Breast epithelium (tissue), 4 donors: ENCODE measurements at places on chromosomes 7 and 10.

- no peaks in the 10 kb centered on the region for H3K4me1 ChIP-seq
- DNase-seq = no peak
- H3K27ac ChIP-seq = no peak overlapping the region
- no peaks in the 10 kb centered on the region for H3K27me3 ChIP-seq
Measured at GRCh38 chr10:116809483-116810119, 39.7 kb upstream of the ENO4 start.

GRCh38 chr10:56632537-56632936 is 271.5 kb upstream of the ZWINT start:
- DNase-seq = no peak
- H3K27ac ChIP-seq = no peak overlapping the region
- H3K27me3 ChIP-seq = no peaks in the 10 kb centered on the region
- H3K4me1 ChIP-seq = no peaks in the 10 kb centered on the region

DNA sequence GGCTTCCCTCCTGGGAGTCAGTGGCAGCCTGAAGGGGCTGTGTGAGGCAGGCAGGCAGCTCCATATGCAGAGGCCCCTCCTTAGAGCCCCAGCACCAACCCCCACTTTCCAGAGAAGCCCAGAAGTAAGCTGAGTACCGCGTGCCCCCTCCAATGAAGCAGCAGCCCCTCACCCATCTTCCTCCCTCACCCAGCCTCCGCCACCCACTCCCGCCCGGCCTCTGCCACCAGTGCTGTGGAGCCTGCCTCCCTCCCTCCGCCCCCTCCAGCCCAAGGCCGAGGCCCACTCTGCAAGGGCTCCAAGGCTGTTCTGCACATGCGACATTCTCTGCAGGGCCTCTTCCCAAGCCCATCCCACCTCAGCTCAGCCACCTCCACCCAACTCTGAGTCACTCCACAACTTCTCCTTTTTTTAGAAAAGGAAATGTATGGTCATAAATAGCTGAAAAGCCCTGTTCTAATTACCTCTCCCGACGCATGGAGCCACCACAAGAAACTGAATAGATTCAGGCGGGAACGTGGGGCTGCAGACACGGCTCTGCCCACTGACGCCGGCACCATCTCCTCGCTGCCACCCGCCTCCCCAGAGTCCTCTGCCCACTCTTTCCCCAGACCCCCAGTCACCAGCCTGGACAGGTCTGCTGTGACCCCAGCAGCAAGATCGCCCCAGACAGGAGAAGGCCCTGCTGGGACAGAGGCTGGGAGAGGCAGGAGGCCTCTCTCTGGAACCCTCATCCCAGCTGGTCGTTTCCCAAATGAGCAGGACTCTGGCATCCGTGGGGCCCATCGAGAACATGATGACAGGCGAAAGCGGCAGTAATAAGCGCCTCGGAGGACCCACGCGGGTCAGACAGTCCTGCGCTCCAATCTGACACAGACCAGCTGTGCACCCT is 213.9 kb downstream of the MAD1L1 start:
- no peaks in the 10 kb centered on the region for H3K36me3 ChIP-seq
- no peak for DNase-seq
- peak overlapping the region; percentile 18 for H3K4me3 ChIP-seq

- H3K27ac ChIP-seq = peak overlapping the region; percentile 82
- no peak for DNase-seq
- H3K4me3 ChIP-seq = no peak overlapping the region
Measured at GRCh38 chr10:113053091-113053490, 103.0 kb downstream of the TCF7L2 start.

DNA sequence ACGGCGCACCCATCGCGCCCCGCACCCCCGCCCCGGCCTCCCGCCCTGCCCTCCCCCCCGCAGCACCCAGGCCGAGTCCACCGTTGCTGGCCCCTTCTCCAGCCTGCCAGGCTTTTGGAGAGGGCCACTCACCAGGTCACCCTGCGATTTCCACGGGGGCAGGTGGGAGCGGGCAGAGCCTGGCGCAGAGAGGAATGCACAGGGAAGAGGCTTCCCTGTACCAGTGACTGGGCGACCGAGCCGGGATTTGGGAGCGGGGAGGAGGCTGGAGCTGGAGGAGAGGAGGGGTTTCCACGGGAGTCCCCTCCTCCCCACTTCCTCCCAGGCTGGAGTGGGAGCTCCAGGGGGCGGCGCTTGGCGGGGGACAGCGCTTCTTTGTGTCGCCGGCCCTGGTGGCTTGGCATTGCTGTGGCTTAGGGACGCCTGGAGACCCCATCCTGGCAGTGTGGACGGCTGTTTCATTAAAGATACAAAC is 19.3 kb downstream of the TCAF1 start:
- H3K36me3 ChIP-seq = no peaks in the 10 kb centered on the region
- no peaks in the 10 kb centered on the region for H3K4me1 ChIP-seq
- peak overlapping the region; percentile 71 for H3K27ac ChIP-seq
- peak; percentile 65 for DNase-seq
- no peaks in the 10 kb centered on the region for H3K27me3 ChIP-seq

GRCh38 chr7:117020591-117020973 is 67.3 kb downstream of the ST7 start:
- no peaks in the 10 kb centered on the region for H3K4me1 ChIP-seq
- peak overlapping the region; percentile 35 for H3K4me3 ChIP-seq
- H3K27ac ChIP-seq = peak overlapping the region; percentile 8
- DNase-seq = no peak
- no peaks in the 10 kb centered on the region for H3K36me3 ChIP-seq
